ENCODE measurements at places on chromosomes 7 and 10.

DNA sequence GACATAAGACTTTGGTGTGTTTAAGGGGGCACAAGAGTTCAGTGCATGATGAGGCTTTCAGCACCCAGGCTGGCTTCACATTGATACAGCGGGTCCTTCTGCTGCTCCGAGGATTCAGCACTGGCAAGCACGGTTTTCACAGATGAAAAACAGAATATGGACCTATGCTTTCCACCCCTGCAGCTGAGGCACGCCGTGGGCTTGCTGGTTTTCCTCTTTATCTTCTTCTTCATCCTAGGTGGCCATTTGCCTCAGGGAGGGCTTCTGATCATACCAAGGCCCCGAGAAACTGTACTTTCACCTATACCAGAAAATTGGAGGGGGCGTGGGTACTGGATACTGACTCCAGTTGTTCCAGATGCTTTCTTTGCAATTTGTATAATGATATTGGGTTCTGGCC is 277.1 kb upstream of the ZNF32 start:
- no peak for DNase-seq

- no peak for DNase-seq
Observed at GRCh38 chr7:1981878-1982230, 250.9 kb downstream of the MAD1L1 start.

- DNase-seq, result no peak
Observed at GRCh38 chr7:147569116-147569913, 1021.3 kb upstream of the C7orf33 start.

- no peak for DNase-seq
Observed at GRCh38 chr7:29896685-29897411, 90.5 kb downstream of the WIPF3 start.

DNA sequence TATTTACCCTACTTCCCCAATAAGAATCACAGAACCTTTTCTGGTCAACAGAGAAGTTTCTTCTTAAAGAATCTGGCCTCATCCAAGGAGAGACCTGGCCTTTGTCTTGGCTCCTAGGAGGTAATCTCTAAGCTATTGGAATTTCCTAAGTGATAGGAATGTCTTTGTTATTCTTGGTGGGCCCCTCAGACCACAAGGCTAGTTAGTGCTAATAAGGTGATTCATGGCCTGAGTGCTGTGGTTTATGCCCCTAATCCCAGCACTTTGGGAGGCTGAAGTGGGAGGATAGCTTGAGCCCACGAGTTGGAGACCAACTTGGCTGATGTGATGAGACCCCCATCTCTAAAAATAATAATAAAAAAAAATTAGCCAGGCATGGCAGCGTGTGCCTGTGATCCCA is 60.0 kb upstream of the CYP2C18 start:
- no peak for DNase-seq

- DNase-seq, result no peak
Observed at GRCh38 chr7:143389316-143390103, 8.4 kb downstream of the ZYX start.

DNA sequence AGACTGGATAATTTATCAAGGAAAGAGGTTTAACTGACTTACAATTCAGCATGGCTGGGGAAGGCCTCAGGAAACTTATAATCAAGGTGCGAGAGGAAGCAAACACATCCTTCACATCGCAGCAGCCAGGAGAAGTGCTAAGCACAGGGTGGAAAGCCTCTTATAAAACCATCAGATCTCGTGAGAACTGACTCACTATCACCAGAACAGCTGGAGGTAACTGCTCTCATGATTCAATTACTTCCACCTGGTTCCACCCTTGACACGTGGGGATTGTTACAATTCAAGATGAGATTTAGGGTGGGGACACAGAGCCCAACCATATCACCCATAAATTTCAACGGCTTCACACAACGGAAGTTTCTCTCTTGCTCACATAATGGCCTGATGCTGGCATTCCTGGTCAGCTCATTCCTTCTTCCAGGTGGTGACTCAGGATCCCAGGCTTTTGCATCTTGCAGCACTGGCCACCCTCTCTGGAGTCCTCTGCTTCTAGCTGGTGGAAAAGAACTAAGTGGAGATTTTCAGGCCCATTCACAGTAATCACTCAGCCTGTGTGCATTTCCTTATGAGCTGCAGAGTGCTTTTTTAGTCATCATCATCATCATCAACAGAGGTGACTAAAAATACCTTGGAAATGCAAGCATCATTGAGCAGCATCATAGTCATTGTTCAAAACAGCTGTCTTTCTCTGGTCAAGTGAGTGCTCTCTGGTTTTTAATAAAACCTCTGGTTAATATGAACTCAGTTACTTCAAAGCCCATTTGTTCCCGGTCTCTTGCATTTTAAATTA is 308.1 kb downstream of the SFMBT2 start:
- no peak for DNase-seq

DNA sequence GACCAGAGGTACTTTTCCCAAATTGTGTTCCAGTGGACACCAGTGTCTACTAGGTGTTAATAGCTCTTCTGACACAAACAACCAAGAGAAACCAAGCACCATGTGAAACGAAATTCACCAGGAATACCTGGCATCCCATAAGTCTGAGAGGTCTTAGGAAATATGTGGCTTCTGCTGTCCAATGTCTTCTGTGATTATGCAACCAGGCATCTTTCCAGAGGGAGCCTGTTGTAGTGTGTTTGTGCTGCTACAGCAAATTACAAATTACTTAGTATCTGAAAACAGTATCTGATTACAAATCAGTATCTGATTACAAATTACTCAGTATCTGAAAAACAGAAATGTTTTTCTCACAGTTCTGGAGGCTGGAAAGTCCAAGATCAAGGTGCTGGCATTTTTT is 133.6 kb upstream of the NPVF start:
- DNase-seq, result no peak

DNA sequence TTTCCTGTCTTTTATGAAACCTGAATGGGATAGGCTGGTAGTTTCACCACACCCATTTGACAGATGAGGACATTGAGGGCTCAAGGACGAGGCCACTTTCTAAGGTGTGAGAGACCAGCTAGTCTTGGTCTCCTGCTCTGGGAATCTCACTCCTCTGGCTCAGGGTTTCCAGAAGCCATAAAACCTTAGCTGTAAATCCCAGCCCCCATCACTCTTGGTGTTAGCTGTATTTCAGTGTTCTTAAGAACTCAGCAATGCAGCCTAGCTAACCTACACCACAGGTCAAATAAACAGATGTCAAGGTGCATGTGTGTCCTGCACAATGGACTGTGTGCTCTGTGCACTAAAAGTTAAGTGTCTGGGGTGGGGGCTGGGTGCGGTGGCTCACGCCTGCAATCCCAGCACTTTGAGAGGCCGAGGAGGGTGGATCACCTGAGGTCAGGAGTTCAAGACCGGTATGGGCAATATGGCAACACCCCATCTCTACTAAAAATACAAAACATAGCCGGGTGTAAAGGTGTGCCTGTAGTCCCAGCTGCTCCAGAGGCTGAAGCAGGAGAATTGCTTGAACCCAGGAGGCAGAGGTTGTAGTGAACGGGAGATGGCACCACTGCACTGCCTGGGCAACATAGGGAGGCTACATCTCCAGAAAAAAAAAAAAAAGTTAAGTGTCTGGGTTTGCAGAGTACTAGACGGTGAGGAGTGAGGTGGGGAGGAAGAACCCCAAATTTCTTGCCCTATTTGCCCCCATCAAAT is 567 bp upstream of the EPO start:
- no peak for DNase-seq

DNA sequence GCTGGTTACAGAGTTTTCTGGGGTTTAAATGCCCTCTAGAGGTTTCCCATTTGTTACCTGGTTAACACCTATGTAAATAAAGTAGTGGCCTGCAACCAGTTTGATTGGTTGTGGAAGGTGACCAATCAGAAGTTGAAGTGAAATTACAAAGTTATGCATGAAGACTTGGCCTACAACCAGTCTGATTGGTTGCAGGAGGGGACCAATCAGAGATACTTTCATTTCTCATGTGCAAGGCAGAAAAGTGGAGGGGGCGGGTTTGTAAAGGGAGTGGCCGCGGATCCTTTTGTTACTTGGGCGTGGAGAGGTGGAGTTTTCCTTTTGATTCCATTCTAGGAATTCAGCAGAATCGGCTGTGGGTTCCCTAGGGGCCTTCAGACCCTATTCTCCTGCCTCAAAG is 80.8 kb downstream of the SEC23IP start:
- no peak for DNase-seq

DNA sequence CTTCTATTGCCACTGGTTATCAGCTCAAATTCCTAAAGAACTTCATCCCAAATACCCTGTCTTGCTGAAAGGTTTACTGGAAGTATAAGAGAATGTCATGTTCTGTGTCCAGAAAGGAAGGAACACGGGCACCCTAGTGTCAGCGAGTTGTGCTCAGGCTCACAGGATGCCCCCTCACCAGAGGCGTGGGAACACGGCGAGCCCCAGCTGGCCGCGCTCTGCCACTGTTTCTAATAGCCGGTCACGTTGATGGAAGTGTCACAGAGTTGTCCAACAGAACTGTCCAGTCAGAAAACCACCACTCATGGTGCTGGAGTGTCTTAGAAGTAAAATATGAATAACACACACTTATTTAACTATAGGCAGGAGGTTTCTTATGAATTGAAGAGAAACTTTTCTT is 72.8 kb downstream of the FIGNL1 start:
- no peak for DNase-seq

DNA sequence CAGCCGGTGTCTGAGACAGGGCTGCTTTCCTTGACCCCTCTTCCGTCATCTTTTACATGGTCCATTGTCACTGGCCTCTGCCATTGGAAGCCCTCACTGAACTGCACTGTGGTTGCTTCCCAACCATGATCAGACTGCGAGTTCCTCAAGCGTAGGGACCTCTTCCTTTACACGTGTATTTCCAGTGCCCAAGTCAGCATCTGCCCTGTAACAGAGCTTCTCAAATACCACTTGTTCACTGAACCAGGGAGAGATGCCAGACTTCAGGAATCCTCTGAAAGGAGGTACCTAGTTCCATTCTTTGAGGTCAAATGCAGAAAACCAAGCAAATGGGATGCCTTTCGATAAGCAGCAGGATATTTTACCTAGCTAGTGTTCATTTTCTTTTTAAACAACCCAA is 145.1 kb downstream of the NRP1 start:
- DNase-seq, result no peak

DNA sequence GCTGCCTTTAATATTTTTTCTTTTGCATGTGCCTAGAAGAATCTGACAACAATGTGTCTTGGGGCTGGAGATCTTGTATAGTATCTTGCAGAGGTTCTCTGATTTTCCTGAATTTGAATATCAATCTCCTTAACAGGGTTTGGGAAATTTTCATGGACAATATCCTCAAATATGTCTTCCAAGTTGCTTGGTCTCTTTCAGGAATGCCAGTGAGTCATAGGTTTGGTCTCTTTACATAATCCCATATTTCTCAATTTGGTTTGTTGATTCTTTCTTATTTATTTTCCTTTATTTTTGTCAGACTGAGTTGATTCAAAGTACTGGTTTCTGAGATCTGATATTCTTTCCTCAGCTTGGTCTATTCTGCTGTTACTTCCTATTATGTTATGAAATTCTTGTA is 208.7 kb upstream of the GLI3 start:
- DNase-seq, result no peak

DNA sequence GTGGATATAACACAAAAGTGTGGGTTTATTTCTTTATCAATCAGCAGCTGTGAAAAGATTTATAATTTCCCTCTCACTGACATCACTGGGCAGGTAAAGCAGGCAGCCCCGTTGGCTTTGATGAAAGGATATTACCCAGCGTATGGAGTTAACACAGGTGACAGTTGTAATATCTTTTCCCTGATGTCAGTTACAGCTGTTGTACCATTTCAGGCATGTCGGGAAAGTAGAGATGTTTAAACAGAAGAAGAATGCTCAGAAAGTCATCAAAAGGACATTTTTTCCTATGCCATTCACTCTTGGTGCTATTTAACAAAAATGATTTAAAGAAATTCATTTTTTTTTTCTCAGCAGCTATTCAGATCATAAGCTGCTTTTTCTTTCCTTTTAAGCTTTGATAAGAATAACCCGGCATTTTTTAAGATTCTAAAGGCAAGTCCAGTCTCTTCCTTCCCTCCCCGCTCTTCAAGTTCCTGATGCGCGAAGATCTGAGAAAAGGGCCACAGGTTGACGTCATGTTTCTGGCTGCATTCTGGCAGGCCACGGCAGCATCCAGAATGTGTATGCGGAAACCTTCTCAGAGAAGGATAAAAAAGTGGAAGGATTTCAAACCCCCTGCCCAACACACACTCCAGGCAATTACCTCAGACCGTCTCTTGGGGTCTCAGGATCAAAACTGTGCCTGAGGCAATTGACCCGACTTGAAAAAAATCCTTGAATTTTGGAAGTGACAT is 32.5 kb upstream of the ADAM12 start:
- no peak for DNase-seq

DNA sequence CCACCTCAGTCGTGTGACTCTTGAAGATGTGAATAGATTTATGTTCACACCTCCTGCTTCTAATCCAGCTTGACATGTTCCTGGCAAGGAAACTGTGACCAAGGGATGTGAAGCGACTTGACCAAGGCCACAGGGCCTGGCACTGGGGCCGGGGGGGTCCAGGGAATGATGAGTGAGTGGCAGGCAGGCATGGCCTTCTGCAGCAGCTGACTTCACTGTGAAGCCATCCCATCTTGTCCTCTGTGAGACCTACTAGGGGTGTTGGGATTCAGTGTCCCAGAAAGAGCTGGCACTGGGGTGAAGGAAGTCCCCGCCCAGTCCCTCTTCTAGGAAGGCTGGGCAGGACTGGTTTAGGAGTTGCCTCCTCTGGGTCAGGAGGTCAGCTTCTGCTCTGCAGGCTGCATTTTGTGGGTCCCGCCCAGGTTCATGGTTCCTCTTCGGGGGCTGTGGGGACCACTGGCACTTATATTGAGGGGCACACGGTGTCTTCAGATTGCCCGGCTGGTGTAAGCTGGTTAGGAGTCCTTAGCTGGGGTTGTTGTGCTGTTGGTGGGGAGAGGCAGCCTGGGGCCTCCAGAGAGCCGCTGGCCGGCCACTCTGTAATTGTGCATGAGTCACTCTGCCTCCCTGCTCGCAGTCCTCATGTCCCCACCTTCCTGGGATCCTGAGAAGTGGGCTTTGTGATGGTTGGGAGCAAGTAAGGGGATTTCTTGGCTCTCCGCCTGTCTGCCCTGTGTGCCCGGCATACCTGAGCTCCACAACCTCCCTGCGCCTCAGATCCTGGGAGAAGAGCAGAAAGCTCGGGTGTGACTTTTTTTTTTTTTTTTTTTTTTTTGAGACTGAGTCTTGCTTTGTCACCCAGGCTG is 11.0 kb downstream of the ZMIZ1 start:
- DNase-seq, result no peak

GRCh38 chr7:130095812-130096211 is 25.5 kb downstream of the KLHDC10 start:
- no peak for DNase-seq

GRCh38 chr10:34758447-34758996 is 56.6 kb downstream of the PARD3 start:
- no peak for DNase-seq

All from nucleus accumbens (tissue), 56 donors.